Right cardiac atrium (tissue), 5 donors: ENCODE measurements at places on chromosomes 11 and 22. TPM values are rescaled to one million over a fixed set of nuclear protein-coding genes. Genes with fewer than 3 reads are reported as not detected.
A peak's percentile ranks its signal among the peaks of the same experiment; 100 is the strongest.

DNA sequence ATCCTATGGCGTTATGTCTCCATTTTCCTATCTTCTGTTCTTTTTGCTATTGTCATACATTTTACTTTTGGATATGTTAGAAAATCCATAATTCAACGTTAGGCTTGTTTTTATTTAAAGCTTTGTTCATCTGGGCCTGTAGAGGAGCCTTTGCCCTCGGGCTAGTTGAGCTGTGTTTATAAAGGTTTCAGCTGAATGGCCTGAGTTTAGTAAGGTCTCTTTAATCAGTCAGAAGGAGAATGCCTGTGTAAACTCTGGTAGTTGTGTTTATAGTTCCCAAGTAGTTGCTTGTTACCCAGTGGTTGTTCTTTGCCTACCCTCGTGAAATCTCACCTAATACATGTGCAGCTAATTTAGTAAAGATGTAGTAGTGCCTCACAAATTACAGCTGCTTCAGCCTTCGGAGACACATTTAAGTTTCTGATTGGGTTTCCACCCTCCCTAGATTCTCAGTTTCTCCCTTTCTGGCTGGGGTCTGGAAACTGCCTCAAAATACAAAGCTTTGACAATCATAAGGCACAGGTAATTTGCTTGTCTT is 33.1 kb downstream of the MTMR3 start:
- DNase-seq: no peak

DNA sequence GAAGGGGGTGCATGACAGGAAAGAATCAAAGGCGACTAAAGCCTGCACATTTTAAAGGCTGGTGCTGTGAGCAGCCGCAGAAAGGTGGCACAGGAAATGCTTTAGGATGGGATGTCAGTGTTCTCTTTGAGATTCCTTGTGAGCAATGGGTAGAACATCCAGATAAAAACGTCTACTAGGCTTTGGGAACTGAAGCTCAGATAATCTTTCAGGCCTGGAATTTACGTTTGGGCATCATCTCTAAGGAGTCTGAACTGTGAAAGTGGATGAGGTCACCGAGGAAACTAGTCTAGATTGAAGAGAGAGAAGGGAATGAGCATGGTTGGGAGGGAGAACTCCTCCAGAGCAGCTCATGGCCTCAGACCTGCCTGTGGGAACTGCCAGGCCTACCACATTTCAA is 65.7 kb downstream of the FLI1 start:
- DNase-seq: no peak

- DNase-seq: no peak
Measured at GRCh38 chr22:36950797-36951590, 37.6 kb downstream of the CSF2RB start.

The MIAT gene
- 1.5 TPM for total RNA-seq

DNA sequence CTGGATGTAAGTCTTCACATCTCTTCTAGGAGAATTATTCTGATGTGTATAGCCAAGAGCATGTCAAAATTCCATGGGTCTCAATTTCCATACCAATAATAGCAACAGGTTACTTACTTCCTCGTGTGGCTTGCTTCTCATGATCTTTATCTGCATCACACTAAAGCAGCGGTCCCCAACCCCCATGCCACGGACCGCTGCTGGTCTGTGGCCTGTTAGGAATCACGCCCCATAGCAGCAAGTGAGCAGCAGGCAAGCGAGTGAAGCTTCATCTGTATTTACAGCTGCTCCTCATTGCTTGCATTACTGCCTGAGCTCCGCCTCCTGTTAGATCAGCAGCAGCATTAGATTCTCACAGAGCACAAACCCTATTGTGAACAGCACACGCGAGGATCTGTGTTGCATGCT is 28.9 kb upstream of the SLC25A1 start:
- no peak for DNase-seq

GRCh38 chr11:69950120-69950519 is 128.0 kb upstream of the ANO1 start:
- no peak for DNase-seq

DNA sequence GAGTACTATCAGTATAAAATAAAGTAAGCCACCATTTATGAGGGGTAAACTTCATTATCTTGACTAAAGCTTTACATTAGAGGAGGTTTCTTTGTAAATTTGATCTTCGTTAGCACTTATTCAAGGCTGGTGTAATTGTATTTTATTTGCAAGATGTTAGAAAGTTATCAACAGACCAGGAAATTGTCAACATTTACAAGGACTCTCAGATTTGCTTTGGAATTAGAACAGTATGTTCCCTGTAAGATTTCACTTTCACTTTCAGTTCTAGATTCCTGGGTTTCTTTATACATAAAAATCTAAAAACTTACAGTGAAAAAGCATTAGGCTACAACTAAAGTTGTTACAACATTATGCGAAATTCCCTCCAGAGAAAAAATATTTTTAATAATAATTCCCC is 4.6 kb upstream of the BIRC3 start:
- no peak for DNase-seq

GRCh38 chr11:10298342-10298741 is 4.3 kb upstream of the SBF2 start:
- DNase-seq: no peak

The OR51E2 gene
- total RNA-seq: not detected

The KCNQ1 gene
- total RNA-seq: 36.5 TPM

- no peak for DNase-seq
Measured at GRCh38 chr11:131840545-131840944, 470.1 kb downstream of the NTM start.

The KDM4D gene
- 1.1 TPM for total RNA-seq

- DNase-seq: no peak
Measured at GRCh38 chr11:15189641-15190365, 75.1 kb downstream of the INSC start.

The CLDN5 gene
- total RNA-seq: 12.2 TPM

- DNase-seq: no peak
Measured at GRCh38 chr11:112826026-112826425, 135.2 kb upstream of the NCAM1 start.

The MYO18B gene
- 74.5 TPM for total RNA-seq

DNA sequence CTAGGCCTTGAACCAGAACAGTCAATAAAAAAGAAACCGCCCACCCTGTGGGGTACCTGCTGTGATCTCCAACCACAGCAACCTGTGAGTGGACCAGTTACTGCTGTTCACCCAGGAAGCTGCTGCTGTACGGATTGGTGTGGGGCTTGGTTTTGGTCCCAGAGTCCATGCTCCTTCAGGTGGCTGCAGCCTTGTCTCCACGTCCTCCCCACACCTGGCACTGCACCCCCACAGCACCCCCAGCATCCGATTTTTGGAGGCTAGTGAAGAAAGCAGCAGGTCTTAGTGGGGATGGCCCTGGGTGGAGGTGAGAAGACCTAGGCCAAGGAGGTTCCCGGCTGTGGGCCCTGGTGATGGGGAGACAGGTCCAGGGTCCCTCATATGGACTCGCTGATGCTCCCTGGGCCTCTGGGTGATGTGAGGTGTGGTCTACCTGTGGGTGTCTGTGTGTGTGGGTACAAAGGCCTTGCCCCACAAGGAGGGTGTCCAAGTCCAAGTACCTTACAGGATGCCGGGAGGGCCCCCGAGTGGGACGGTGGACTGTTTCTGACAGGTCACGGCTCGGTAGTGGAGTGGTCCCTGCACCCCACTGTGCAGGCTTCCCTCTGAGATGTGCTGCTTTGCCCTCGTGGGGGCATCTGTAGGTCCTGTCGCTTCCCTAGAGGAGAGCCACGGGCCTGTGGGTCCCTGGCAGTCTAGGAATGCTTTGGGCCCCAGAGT is 283.4 kb downstream of the TBC1D22A start:
- DNase-seq: peak; percentile 14

The ASRGL1 gene
- total RNA-seq: 7.7 TPM

- DNase-seq: no peak
Measured at GRCh38 chr11:10641912-10642697, 51.5 kb downstream of the IRAG1 start.

GRCh38 chr11:62555464-62556107 is 9.0 kb upstream of the AHNAK start:
- no peak for DNase-seq

The ARHGAP1 gene
- total RNA-seq: 112 TPM

DNA sequence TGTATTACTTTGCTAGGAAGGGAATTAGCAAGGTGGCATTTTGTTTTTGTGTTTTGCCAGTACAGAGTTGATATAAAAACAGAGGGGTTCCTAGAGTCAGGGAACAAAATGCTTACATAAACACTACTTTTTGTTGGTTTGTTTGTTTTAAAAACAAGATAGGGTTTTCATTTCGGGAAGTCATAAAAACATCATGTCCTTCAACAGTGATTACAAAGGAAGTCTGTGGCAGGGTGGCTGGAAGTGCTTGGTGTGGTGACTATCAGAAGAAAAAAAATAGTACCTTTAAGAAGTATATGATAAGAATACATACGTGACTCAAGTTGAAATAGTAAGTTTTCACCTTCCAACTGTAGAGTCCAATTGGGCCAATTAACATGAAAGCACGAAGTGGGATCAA is 1.2 kb upstream of the IL18 start:
- DNase-seq: no peak

The OR56A1 gene
- not detected for total RNA-seq

DNA sequence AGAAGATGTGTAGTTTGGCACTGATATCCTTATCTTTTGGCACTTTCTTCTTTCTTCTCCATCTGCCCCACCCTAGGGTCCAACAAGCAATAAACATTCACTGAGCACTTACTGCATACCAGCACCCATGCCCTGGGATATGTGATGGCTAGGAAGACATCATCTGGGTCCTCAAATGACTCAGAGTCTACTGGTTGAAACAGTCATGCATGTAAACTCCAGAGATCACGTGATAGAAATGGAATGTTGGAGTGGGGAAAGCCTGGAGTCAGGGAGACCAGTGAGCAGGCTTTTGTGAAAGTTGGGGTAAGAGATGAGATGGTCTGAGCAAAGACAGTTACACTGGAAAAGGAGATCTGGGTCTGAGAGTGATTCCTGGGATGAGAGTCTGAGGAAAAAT is 724.9 kb upstream of the TENM4 start:
- no peak for DNase-seq
